ENCODE measurements at places on chromosomes 12 and 14.

DNA sequence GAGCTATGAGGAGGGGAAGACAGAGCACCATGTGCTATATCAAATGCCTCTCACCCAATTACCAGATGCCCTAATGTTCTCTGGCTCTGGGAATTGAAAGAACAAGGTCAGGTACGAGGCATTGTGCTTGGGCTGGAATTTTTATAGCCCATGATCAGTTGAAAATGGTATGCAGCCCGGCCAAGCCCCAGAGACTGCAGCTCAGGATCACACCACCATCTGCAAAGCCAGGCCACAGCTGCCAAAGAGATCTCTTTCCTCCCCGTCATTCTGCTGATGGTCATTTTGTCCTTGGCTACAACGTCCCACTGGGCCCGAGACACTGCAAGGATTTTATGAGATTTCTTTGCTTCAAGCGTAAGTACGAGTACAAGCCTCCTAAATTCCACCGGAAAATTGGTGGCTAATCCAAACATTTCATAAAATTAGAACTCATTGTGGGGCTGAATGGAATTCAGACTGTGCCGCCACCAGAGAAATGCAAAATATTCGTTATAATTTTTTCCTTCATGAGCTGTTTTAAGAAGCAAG lies 15.1 kb downstream of the NUAK1 start:
- DNase-seq, result no peak

- DNase-seq, result no peak
These were observed 6.3 kb downstream of the SLC25A47 start for GRCh38 chr14:100329233-100330006.

DNA sequence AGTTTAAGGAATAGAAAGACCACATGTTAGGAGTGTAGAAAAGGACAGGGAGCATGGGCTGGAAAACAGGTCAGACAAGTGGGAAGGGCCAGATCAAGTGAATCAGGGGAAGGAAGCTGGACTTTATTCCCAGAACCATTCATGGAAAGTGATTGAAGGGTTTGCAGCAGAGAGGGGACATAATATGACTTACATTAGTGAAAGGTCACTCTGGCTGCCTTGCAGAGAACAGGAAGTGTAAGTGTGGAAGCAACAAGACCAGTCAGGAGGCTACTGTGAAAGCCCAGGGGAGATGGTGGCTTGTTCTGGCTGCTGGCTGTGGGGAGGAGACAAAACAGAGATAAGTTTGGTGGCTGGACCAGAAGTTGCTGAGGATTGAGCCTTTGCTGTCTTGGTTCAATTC lies 69.1 kb downstream of the VCPKMT start:
- DNase-seq, result no peak

GRCh38 chr12:112979041-112979680 lies 842 bp downstream of the OAS2 start:
- peak; percentile 28 for DNase-seq

DNA sequence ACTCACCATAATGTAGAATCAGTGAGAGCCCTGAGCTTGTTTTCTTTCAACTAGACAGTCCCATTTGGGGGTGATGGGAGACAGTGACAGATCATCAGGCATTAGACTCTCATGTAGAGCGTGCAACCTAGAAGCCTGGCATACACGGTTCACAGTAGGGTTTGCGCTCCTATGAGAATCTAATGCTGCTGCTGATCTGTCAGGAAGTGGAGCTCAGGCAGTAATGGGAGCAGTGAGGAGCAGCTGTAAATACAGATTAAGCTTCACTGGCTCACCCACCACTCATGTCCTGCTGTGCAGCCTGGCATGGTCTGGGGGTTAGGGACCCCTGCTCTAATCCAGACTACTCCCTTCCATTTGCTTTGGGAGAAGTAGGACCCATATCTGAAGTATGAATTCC lies 55.6 kb downstream of the FNTB start:
- no peak for DNase-seq

GRCh38 chr14:67582061-67582460 lies 18.0 kb downstream of the PIGH start:
- DNase-seq, result no peak

DNA sequence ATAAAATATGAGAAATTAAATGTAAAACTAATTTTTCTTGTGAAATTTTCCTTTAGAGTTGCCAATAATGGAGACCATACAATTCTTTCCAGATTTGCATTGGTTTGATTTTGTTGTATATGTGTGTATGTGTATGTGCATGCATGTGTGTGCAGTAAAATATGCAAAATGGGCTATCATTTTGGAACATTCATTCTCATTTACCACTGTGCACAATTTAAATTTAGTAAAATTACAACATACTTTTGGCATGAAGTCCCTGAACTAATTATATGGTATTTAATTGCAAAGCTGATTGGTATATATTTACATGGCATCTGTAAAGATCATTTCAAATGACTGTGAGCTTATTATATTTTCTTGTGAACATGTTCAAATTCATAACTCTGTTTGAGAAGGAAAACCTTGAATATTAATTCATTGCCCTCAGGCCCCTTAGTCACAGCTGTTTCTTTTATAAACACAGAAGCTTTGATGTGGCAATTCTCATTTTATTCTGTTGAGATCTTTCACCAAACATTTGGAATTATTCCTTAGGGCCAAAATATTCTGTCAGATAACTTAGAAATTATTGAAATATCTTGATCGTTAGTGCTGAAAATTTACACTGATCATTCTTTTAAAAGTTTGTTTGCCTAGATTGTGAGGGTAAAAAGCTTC lies 17.6 kb downstream of the KERA start:
- no peak for DNase-seq

GRCh38 chr12:61870658-61871484 lies 389.3 kb upstream of the USP15 start:
- no peak for DNase-seq

All from stimulated activated CD4-positive, alpha-beta T cell treated with anti-CD3 and anti-CD28 coated beads, Interleukin-12 subunit alpha, Interleukin-12 subunit beta, amount 100 ng/mL, for 4 hours (primary cell).